Mesothelial cell of epicardium (in vitro differentiated cells): ENCODE measurements at places on chromosomes 16 and 17. TPM values are rescaled to one million over a fixed set of nuclear protein-coding genes. Genes with fewer than 3 reads are reported as not detected.

NPIPB6 gene
- total RNA-seq: 6.6 to 8.7 TPM (median 8.2 TPM) in 3 replicates

MYH13 gene
- total RNA-seq: 0.04 TPM in 1 of 3 replicates, not detected in the others

MRC2 gene
- 115 to 120 TPM (median 119 TPM) in 3 replicates for total RNA-seq

SLFN14 gene
- not detected in 3 replicates for total RNA-seq

TUBD1 gene
- 10.5 to 13.9 TPM (median 13.0 TPM) in 3 replicates for total RNA-seq

CSH1 gene
- 0.61 TPM in 1 of 3 replicates, not detected in the others for total RNA-seq

PIK3R6 gene
- not detected in 3 replicates for total RNA-seq

RUSF1 gene
- total RNA-seq: 78.1 to 88.9 TPM (median 86.2 TPM) in 3 replicates

TNFRSF13B gene
- not detected in 3 replicates for total RNA-seq

PIMREG gene
- total RNA-seq: 12.1 to 13.9 TPM (median 12.2 TPM) in 3 replicates

MT1X gene
- total RNA-seq: 6.8 to 8.9 TPM (median 7.1 TPM) in 3 replicates

HSD17B1 gene
- 1.6 to 3.0 TPM (median 2.2 TPM) in 3 replicates for total RNA-seq

TXNDC17 gene
- 41.0 to 52.4 TPM (median 45.5 TPM) in 3 replicates for total RNA-seq

HID1 gene
- total RNA-seq: 50.7 to 56.3 TPM (median 54.2 TPM) in 3 replicates

PRSS53 gene
- total RNA-seq: 4.0 to 4.9 TPM (median 4.5 TPM) in 3 replicates

RNF222 gene
- not detected in 3 replicates for total RNA-seq

LAT gene
- 6.3 to 7.9 TPM (median 6.5 TPM) in 3 replicates for total RNA-seq

HOXB6 gene
- total RNA-seq: 56.4 to 63.1 TPM (median 59.7 TPM) in 3 replicates

SPPL2C gene
- not detected in 3 replicates for total RNA-seq

MT1H gene
- not detected in 3 replicates for total RNA-seq

TMIGD1 gene
- total RNA-seq: not detected in 3 replicates
